Stimulated activated CD8-positive, alpha-beta memory T cell treated with anti-CD3 and anti-CD28 coated beads, Interleukin-4, amount 100 ng/mL, for 1 hour (primary cell): ENCODE measurements at places on chromosomes 7 and 10.

DNA sequence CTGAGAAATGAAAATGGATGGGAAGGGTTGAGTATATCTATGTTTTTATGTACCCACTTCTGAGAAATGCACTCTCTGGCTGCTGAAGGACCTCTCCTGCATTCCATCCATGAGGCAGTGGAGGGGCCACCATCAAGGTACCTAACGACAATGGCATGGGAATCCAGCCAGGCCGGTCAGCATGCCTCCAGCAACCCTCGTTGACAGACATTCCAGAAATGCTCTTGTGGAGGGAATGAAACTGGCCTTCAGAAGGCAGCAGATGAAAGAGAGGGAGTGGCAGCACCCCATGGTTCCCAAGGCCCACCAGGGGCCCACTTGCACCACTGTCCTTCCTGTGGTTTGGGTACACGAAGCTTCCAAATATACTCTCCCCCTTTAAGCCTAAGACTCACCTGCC lies 269.0 kb downstream of the ARHGAP12 start:
- no peak for DNase-seq

GRCh38 chr7:130344271-130344866 lies at the start of gene CPA5:
TSS of gene CPA5 (plus strand) at chr7:130344816. CDS start at chr7:130346486, 1,670 bp downstream.
- DNase-seq, result no peak

GRCh38 chr7:57398548-57398947 lies 51.4 kb upstream of the ZNF716 start:
- no peak for DNase-seq

GRCh38 chr10:129617768-129618167 lies 150.7 kb downstream of the MGMT start:
- DNase-seq, result no peak

DNA sequence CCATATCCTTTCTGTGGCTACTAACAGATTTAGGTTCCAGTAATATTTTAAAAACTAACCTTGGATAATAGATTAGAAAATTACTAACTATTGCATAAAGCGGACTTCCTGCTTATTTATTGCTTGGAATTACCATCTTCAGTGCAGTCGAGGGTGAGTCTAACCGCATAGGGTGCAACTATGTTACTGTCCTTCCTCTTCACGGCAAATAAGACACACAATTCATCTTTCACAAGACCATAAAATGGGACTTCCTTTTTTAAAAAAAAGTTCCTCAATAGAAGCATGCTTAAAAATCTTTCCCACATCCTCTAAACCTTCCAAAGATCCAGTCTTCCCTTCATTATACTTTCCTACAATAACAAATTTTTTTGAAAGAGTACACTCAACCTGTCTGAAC lies 2.1 kb downstream of the SLC25A40 start:
- DNase-seq, result no peak

DNA sequence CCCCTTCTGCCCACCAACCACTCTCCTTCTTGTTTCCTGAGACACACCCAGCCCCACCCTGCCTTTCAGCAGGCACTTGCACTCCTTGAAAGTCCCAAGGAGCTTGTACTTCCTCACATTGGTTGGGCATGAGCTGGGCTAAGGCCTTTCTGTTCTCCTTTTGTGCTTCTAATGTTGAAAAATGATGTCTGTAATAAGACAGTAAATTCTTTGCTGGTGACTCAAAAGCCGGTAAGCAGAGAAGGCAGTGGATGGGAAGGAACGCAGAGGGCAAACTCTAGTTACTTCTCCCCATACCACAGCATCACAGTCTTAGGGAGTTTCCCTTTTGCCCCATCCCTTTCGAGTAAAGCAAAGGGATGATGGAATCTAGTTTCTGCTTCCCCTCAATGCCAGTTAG lies 185.6 kb downstream of the PLXNA4 start:
- no peak for DNase-seq
